Cardiac muscle cell (in vitro differentiated cells and primary cell): ENCODE measurements at places on chromosomes 11 and 22. TPM values are rescaled to one million over a fixed set of nuclear protein-coding genes. Genes with fewer than 3 reads are reported as not detected.
A peak's percentile ranks its signal among the peaks of the same experiment; 100 is the strongest.

GRCh38 chr11:111531136-111531535 lies 9.4 kb upstream of the LAYN start:
- no peak overlapping the region for H3K4me3 ChIP-seq
- no peak overlapping the region for H3K27ac ChIP-seq
- H3K36me3 ChIP-seq, result no peaks in the 10 kb centered on the region
- H3K4me1 ChIP-seq, result no peaks in the 10 kb centered on the region
- peaks cover 7% of the 10 kb centered on the region for H3K27me3 ChIP-seq
- no peak for DNase-seq

The SMTNL1 gene
- 0.11 TPM in 1 of 2 replicates, not detected in the other for total RNA-seq

DNA sequence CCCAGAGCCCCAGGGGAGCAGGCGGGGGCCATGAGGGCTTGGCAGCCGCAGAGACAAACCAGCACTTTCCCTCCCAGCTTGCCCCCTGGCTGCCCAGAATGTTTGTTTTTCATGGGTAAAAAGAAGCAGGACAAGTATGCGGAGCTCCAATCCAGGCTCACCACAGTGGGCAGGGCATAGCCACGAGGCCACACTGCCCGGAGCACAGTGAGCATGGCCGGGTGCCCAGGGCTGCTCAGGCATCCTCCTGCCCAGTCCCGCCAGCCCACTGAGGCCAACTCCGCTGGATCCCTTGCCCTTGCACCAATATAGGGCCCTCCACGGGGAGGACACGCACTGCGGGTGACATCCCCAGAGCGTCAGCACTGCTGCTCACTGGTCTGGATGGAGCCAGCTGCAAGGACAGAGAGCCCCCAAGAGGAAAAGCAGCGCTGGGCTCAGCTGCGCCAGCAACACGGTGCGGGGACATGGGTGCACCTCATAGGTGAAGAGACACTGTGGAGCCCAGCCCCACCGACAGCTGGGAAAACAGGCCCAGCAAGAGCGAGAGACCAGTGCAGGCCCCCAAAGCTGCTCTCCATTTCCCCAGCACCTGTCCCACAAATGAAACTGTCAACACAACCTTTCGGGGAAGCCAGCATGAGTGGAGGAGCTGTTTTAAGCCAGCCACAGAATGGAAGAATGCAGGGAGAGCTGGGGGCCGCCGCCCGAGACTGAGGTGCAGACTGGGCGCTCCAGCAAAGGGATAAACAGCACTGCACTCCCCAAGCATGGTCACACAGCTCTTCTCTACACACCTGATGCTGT lies 24.8 kb downstream of the ARVCF start:
- H3K4me3 ChIP-seq, result no peak overlapping the region
- H3K36me3 ChIP-seq, result no peaks in the 10 kb centered on the region
- H3K4me1 ChIP-seq, result no peaks in the 10 kb centered on the region
- H3K27me3 ChIP-seq, result no peaks in the 10 kb centered on the region
- H3K27ac ChIP-seq, result no peak overlapping the region

The TRIM48 gene
- not detected in 2 replicates for total RNA-seq

DNA sequence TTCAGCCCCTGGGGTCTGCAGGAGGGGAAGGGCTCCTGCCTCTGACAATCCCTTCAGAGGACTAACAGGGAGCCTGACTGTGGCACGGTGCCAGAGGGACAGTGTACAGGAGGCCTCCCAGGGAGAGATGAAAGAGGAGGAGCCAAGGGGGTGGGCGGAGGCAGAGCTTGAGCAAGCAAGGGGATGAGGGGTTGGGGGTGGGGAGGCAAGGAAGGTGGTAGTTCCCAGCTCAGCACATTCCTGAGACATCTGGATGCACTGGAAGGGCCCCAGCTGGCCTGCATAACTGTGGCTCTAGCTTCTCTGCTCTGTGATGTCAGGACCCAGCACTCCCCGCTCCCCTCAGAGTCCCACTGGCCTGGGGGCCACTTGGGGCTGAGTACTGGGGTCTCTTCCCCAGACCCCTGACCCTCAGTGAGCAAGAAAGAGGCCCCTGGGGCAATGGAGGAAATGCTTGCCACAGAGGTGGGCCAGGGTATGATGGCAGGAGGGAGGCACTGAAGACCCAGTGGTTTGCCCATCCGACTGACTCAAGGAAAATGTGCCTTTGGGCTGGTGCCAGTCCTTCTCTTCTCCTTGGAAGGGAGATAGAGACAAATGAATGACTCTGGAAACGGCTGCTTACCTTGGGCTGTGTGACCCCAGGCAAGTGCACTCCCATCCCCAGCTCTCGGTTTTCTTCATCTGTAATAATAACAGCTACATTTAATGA lies 13.3 kb downstream of the CREB3L1 start:
- no peaks in the 10 kb centered on the region for H3K36me3 ChIP-seq
- peak; percentile 99 for DNase-seq
- H3K27ac ChIP-seq, result peak overlapping the region; percentile 81
- no peaks in the 10 kb centered on the region for H3K27me3 ChIP-seq

The LARGE2 gene
- total RNA-seq, result 4.9 and 5.8 TPM in 2 replicates

- no peaks in the 10 kb centered on the region for H3K27me3 ChIP-seq
- DNase-seq, result peak; percentile 55
- no peak overlapping the region for H3K27ac ChIP-seq
- no peaks in the 10 kb centered on the region for H3K36me3 ChIP-seq
- no peak overlapping the region for H3K4me3 ChIP-seq
Observed at GRCh38 chr11:123690485-123690884, 36.1 kb upstream of the SCN3B start.

The PICK1 gene
- total RNA-seq, result 57.8 and 62.4 TPM in 2 replicates

DNA sequence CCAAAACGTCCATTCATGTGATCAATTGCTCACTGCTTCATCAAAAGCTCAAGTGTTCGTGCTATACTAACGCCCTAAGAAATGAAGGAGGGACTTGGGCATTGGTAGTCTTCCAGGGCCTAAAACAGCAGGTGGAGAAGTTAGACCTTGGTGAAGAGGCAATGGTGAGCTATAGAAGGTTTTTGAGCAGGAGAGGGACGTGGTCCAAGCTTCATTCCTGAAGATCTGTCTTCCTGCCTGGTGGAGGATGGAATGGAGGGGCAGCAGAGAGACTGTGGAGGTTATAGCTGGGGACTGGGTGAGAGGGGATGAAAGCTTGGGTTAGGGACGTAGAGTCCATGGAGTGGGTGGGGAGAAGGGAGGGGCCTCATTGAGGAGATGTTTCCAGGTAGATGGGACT lies 97.7 kb downstream of the TP53I11 start:
- no peak for DNase-seq
- H3K36me3 ChIP-seq, result no peaks in the 10 kb centered on the region
- no peaks in the 10 kb centered on the region for H3K27me3 ChIP-seq
- H3K4me1 ChIP-seq, result no peaks in the 10 kb centered on the region
- H3K4me3 ChIP-seq, result no peak overlapping the region

DNA sequence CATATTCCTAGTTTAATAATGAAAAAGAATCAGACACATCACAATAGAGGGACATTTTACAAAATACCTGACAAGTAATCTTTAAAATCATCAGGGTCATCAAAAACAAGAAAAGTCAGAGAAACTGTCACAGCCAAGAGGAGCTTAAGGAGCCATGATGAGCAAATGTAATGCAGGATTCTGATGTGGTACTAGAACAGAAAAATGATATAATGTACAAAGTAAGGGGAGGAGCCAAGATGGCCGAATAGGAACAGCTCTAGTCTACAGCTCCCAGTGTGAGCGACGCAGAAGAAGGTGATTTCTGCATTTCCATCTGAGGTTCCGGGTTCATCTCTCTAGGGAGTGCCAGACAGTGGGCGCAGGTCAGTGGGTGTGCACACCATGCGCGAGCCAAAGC lies 198.0 kb upstream of the FAT3 start:
- no peaks in the 10 kb centered on the region for H3K27me3 ChIP-seq
- H3K4me1 ChIP-seq, result no peaks in the 10 kb centered on the region
- H3K4me3 ChIP-seq, result no peak overlapping the region
- no peak for DNase-seq

DNA sequence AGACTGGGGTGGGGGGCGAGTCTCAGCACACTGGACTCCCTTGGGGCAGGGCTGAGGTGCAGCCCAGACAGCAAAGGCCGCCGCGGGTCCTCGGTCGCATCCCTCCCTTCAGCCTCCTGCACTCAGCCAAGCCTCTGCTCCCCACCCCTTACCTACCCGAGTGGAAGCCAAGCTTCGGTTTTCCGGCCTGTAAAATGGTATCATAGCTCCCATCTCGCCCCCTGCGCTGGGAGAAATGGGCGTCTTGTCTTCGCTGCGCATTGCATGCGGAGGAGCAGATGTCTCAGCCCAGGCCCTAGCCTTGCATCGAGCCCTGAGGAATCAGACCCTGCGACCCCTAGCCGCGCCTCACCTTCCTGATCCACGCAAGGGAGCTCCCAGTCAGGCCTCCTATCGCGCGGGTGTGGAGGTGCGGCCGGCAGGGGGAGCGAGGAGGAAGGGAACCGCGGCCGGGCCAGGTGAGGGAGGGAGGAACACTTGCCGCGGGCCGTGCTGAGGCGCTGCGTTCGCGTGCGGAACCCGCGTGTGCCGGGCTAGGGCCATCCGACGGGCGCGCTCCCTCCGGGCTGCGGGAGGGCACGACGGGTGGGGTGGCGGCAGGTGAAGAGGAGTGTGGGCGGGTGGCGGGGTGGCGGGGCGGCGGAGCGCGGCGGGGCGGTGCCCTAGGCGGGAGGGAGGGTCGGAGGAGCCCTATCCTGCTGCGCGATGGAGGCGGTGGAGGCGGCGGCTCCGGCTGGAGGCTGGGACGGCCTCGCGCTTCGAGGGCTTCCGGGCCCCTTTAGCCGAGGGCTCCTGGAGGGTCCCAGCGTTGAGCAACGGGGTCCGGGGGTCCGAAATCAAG lies 4.1 kb upstream of the TBX1 start:
- DNase-seq, result no peak
- peaks cover 9% of the 10 kb centered on the region for H3K4me1 ChIP-seq
- H3K27ac ChIP-seq, result no peak overlapping the region
- no peaks in the 10 kb centered on the region for H3K36me3 ChIP-seq

DNA sequence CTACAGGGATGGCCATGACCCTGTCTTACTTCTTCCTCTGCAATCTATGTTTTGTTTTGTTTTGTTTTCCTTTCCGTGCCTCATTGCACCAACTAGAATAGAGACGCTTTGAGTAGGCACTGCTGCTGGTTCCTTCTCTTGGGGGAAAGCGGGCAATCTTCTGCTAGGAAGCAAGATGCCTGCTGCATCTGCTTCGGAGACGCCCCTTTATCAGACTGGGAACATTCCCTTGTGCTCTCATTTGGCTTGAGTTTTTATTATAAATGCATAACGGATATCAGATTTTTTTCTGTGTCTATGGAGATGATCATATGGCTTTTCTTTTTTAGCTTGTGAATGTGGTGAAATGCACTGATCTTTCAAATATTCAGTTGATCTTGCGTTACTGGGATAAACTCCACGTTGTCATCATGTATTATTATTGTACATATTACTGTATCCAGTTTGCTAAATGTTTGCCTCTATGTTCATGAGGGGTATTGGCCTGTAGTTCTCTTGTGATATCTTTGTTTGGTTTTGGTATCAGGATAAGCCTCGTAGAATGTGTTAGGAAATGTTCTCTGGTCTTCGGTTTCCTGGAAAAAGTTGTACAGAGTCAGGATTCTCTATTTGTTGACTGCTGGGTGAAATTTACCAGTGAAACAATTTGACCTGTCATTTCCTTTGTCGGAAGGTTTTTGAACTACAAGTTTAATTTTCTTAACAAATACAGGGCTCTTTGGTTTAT lies 23.4 kb upstream of the KRTAP5-6 start:
- no peaks in the 10 kb centered on the region for H3K27me3 ChIP-seq
- H3K27ac ChIP-seq, result no peak overlapping the region
- H3K4me1 ChIP-seq, result no peaks in the 10 kb centered on the region
- H3K4me3 ChIP-seq, result no peak overlapping the region
- H3K36me3 ChIP-seq, result no peaks in the 10 kb centered on the region

GRCh38 chr11:107017104-107017432 lies 1.2 kb downstream of the GUCY1A2 start:
- H3K4me1 ChIP-seq, result no peaks in the 10 kb centered on the region
- DNase-seq, result no peak
- peak overlapping the region; percentile 59 for H3K4me3 ChIP-seq
- H3K27ac ChIP-seq, result no peak overlapping the region
- no peaks in the 10 kb centered on the region for H3K36me3 ChIP-seq

GRCh38 chr11:13329670-13330356 lies 52.2 kb downstream of the BMAL1 start:
- H3K4me1 ChIP-seq, result peaks cover 13% of the 10 kb centered on the region
- no peaks in the 10 kb centered on the region for H3K27me3 ChIP-seq
- H3K4me3 ChIP-seq, result no peak overlapping the region
- peak; percentile 46 for DNase-seq
- H3K27ac ChIP-seq, result no peak overlapping the region

- H3K4me3 ChIP-seq, result no peak overlapping the region
- no peak overlapping the region for H3K27ac ChIP-seq
- peaks cover 3% of the 10 kb centered on the region for H3K4me1 ChIP-seq
- H3K36me3 ChIP-seq, result no peaks in the 10 kb centered on the region
- no peaks in the 10 kb centered on the region for H3K27me3 ChIP-seq
Observed at GRCh38 chr11:102783016-102783415, 2.6 kb upstream of the MMP10 start.

DNA sequence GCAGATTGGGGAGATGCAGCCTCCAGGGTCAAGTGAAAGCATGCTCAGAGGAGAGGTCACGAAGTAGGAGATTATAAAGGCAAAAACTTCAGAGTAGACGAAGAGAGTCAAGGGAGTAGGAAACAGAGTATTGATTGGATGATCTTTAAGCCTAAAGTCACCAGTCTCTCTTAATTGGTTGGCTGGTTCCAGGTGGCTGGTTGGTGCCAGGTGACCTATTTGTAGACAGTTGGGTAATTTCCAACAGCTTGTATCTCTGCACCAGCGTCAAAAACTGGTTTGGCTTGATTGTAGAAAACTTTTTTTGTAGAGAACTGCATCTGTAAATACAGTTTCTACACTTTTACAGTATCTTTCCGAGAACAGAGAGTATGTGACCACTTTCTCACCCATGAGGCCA lies 75.7 kb upstream of the CCDC90B start:
- no peak overlapping the region for H3K4me3 ChIP-seq
- no peaks in the 10 kb centered on the region for H3K36me3 ChIP-seq
- no peaks in the 10 kb centered on the region for H3K27me3 ChIP-seq
- no peak for DNase-seq

The ANKK1 gene
- 0.09 and 0.18 TPM in 2 replicates for total RNA-seq

The NCF4 gene
- not detected in 2 replicates for total RNA-seq

DNA sequence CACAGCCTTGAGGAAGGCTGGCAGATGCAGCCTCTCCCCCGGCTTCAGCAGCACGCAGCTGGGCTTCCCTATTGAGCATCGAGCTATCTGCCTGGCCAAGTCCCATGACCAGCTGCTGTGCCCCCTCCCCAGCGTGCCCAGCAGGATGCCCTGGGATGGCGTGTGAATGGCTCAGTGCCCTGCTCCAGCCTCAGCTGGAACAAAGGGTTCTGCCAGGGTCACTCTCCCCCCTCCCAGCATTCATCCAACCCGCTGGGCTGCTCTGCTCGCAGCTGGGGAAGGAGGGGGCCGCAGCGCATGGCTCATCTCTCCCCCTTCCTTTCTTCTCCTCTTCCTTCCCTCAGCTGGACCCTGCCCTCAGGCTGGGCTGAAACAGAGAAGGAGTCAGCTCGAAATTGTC lies 14.5 kb downstream of the LRP4 start:
- no peaks in the 10 kb centered on the region for H3K27me3 ChIP-seq
- H3K27ac ChIP-seq, result no peak overlapping the region
- H3K36me3 ChIP-seq, result no peaks in the 10 kb centered on the region
- no peak for DNase-seq
- H3K4me3 ChIP-seq, result no peak overlapping the region
